ENCODE measurements at places on chromosomes 6 and 20.

DNA sequence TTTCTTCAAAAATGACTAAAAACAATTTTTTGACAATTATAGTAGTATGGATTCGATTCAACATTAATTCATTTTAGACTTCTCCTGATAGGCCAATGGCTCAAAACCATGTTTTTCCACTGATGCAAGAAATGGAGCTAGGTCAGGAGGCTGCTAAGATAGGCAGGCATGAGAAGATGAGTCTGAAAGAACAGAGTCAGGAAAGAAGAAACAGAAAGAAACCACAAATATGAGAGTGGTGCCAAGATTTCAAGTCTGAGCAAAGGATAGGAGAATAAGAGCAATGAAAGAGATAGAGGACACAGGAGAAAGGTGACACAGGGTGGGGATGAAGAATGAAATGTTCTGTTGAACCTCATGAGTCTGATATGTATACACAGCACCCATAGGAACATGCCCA lies 112.2 kb downstream of the TASP1 start:
- no peak for DNase-seq

- peak; percentile 81 for DNase-seq
Measured at GRCh38 chr20:33299111-33299603, 16.1 kb downstream of the BPIFB1 start.

DNA sequence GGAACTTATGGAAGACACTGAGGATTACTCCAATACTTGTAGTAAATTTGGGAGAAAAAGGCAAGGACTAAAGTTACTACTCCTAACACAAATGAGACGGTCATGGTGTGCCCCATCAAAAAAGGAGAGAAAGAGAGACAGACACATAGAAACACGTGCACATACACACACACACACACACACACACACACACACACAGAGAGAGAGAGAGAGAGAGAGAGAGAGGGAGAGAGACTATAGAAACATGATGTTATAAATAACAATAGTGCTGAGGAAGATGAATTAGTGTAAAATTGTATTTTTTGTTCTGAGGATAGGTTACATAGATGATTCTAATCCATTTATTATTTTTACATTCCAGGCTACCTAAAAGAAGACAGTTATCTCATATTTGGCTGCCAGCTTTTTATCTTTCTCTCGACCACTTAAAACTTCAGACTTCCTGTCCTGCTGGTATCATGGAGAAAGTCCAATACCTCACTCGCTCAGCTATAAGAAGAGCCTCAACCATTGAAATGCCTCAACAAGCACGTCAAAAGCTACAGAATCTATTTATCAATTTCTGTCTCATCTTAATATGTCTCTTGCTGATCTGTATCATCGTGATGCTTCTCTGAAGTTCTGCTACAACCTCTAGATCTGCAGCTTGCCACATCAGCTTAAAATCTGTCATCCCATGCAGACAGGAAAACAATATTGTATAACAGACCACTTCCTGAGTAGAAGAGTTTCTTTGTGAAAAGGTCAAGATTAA lies 10.5 kb downstream of the PLN start:
- DNase-seq, result no peak

DNA sequence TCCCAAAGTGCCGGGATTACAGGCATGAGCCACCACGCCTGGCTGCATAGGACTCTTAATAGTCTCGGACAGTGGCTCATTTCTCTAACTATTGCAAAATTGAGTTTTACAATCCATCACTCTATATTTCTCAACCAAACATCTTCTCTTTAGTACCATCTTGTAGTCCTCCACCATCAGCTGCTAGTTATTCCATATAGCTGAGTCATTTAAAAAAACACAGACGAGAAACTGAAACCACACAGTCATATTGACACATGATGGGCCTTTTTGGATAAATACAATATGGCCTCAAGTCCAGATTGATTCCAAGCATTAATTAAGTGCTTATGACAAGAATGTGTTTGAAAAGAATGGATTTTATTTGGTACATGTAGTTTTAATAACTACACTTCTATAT lies 599.1 kb downstream of the MEI4 start:
- DNase-seq, result no peak

DNA sequence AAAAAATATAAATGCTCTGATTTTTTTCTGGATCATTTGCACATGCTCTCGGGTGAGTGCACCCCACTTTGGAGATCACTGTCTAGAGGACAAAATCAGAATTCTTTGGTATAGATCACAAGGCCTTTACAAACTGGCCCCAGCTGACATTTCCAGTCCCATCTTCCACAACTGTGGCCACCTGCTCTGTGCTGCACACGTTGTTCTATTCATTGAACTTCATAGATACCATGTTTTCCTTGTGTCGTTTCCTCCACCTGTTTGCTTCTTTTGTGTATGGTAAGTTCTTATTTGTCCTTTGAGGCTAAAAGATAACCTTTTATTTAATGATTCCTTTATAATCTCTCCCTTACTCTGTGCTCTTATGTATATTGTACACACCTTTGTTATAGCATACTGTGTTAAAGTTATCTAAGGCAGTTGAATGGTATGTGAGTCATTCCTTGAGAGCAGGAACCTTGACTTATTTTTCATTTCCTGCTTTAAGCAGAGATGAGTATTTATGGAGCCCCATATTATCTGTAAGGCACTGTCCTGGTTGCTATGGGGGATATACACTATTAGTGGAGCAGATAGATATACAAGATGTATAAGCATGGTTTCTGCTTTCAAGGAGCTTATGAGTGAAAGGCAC lies 12.0 kb upstream of the SLC17A5 start:
- no peak for DNase-seq

DNA sequence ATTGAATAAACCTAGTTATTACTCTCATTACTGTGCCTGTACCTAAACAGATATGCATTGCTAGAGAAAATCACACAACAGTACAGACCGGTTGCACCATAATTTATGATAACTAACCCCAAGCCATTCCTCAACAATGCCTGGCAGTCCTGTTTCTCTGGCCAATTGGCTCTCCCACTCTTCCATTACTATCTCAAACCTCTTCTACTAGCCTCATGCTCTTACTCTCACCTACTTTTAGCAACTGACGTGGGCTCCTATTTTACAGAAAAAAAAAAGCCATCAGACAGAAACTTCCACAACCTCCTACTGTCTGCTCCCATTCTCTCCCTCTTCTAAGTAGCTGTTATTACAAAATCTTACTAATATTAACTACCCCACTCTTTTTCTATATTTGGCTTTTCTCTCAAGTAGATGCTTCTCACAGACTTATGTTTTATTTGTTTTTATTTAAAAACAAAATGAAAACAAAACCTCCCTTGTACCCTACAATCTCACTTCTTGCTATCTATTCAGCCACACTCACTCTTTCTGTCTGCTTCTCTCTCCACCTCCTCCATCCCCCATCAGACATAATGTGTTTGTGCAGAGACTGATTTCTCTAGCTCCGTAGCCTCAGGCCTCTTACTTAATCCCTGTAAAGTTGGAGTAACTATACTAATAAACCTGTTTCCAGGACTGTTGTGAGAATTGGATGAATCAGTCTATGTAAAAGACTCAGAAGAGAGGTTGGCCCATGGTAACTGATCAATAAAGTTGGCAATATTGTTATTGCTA lies 9.1 kb downstream of the GOPC start:
- no peak for DNase-seq

DNA sequence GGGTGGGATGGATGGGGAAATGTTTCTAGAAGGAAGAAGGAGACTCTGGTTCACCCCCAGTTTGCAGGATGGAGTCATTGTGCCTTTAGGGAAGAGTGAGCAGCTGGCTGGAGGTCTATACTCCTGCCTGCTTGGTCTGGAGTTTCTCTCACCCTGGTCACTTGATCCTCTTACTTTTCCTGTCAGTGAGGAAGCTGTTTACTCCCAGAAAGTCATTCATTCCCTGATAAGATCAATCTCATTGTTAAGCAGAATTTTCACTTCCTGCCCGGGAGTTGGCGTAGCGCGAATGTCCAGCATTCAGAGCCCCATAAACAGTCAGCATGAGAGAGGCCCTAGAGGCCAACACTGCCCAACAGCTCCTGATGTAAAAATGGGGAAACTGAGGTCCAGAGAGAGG lies 70.4 kb upstream of the SIRPA start:
- no peak for DNase-seq

- DNase-seq, result no peak
Measured at GRCh38 chr20:24309596-24309995, 159.8 kb upstream of the SYNDIG1 start.

GRCh38 chr20:5470943-5471342 lies 154.2 kb upstream of the PROKR2 start:
- DNase-seq, result no peak

DNA sequence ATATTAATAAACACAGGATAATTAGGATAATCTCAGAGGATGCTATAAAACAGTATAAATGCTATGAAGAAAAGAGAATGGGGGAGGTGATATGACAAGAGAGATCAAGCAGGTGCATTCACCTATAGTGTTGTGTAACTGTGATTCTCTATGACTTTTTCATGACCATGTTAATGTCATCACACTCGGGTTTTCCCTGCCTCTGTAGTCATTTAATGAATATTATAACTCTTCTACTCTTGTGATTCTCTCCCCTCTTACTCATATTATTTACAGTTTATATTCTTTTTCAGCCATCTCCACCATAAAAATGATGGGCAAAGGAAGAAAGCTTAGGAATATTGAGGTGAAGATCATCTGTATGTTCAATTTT lies 106.9 kb upstream of the SGK1 start:
- DNase-seq, result no peak

DNA sequence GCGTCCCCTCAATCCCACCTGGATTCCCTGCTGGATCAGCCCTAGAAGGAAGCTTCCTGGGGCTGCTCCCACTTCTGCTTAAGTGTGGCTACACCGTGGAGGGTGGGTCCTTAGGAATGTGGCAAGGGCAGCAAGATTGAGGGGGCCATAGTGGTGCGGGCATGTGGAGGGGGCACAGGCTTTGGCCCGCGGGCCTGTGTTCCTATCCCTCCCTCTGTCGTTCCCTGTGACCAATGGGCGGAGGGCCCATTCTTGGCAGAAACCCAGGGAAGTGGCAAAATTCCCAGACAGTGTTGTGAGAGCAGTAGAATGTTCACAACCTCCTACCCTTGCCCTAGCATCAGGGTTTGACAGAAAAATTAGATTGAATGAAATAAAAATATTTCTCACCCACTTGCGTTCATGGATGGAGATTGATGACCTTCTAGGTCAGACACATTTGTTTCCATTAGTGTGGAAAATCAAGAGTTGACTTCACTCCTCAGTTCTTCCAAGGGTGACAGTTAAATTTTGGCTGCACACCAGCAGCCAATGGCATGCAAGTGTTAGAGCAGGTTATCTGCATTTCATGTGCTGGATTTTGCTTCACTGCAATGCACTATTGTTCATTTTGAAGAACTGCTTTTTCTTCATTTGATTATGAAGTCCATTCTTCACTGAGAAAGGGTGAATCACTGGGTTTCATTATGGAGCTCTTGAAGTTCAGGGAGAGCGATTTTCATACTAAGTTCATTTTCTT lies 49.3 kb upstream of the AHI1 start:
- no peak for DNase-seq

DNA sequence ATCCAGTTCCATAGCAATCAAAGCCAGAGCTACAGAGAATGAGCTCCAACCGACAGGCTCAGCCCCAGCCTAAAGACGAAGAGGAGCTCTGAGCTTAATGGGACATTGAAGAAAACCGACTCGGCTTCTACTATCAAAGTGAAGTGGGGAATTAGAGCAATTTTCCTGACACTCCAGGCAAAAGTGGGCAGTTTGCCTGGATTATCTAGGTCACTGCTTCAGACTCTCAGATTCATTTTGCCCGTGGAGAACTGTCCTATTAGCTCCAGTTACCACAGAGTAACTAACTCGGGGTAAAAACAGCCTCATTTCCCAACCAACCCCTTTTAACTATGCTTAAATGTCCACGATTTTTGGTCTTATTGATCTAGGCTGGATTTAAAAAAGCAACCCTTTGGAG lies 592.1 kb upstream of the NRSN1 start:
- peak; percentile 29 for DNase-seq

GRCh38 chr20:8255945-8256632 lies 124.0 kb downstream of the PLCB1 start:
- DNase-seq, result no peak

GRCh38 chr6:44064089-44064947 lies 62.9 kb downstream of the MRPL14 start:
- DNase-seq, result no peak

DNA sequence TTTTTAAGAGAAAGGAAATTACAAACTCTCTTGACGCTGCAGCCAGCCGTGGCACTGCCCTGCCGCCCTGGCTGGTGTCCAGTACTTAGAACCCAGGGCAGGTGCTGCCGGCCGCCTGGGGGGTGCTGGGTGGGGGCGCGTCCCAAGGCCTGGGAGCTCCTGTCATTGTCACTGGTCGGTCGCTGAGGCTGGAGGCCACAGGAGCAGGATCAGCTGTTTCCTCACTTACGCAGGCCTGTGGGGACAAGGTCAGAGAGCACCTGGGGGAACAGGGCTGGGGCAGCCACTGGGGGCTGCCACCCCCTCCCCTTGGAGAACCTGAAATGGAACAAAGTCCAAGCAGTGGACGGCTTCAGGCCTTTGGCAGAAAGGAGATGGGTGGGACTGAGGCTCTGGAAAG lies 5.6 kb downstream of the BIRC7 start:
- no peak for DNase-seq

DNA sequence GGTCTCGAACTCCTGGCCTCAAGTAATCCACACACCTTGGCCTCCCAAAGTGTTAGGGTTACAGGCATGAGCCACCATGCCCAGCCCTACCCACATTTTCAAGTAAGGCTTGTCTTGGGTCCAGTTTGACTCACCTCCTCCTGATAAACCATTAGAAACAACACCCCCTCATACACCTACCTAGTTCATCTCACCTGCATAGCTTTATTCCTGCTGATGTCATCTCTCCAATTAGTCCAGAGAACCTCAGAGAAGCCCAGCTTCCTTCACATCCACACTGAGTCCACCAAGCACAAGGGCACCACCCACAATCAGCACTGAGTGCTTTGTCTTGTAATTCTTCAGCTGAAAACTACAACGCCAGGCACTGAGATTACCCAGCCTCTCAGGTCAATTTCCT lies 35.3 kb downstream of the KIF16B start:
- DNase-seq, result no peak

DNA sequence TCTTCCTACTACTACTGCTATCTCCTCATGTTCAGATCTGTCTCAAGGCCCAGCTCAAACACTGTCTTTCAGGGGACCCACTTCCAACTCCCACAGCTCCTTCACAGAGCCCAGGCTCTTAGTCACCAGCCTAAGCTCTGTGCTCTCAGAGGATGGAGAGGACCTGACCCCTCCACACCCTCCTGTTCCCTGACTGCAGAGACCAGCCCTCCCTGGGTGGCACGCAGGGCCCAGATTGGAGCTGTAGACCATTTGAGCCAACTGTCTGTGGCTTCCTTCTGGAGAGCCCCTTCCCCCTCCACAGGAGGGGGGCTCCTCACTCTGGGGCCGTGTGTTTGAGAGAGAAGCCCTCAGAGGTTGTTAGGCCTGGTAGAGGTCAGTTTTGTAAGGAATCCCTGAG lies 9.8 kb downstream of the SNPH start:
- DNase-seq, result no peak

- DNase-seq, result no peak
Measured at GRCh38 chr6:22925920-22926789, 356.8 kb downstream of the HDGFL1 start.

- no peak for DNase-seq
Measured at GRCh38 chr6:81612136-81612535, 140.3 kb downstream of the TENT5A start.

GRCh38 chr6:136728976-136729515 lies 63.2 kb downstream of the MAP3K5 start:
- DNase-seq, result no peak
